Frontal cortex (tissue), 4 donors: ENCODE measurements at places on chromosomes 2 and 18.

DNA sequence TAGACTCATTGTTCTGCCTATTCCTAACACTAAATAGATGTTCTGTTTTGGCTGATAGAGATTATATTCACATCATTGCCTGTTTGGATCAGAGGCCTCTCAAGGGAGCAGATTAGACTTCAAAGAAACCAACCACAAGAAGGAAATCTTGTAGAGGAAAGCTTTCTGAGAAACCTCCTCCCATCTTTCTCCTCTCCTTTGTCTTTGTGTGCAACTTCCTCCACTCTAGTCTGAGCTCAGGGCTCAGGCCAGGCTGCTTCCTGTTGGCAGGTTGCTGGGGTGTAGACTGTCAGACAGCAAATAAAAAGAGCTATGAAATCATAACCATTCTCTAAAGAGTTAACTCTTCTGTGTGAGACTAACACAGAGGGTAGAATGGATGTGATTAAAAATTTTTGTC, 113.0 kb downstream of the TGFA start:
- DNase-seq = no peak

DNA sequence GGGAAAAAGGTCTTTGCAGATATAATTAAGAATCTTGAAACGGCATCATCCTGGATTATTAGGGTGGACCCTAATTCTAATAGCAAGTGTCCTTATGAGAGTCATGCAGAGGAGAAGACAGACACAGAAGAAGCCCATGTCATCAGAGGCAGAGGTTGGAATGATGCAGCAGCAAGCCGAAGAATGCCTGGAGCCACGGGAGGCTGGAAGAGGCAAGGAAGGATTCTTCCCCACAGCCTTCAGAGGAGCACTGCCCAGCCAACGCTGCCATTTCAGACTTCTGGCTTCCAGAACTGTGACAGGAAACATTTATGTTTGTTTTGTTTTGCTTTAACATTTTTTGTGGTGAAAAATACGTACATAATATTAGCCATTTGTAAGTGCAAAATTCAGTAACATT, 72.3 kb downstream of the MCFD2 start:
- DNase-seq = no peak

DNA sequence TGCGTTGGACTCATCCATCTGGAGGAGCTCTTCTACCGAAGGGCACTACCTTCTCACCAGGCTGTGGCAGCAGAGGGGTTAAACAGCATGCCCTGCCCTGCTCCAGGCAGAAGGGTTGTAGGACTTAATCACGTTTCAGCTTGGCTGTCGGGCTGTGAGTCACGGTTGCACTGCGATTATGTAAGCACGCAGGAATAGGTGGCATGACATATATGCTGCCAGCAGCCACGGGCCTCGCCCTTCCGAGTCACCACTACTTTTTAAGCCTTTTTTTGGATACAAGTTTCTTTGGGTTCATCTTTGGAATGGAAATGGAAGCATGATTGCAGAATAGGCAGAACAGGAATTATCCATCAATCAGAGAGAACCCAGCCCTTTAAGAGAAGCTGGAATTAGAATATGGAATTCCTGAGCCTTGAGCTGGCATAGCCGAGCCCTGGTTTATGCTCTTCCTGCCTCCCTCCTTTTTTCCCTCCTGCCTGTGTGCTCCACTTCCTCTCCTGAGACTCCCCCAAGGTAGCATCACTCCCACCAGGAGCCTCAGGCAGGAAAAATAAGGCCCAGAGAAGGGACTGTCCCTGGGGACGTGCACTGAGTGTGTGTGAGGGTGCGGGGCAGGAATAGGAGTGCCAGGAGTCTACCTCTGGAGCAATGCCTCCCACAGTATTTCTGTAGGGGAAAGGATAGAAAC, 86.8 kb downstream of the SEMA4F start:
- DNase-seq = no peak

GRCh38 chr18:32507093-32507492, 36.4 kb upstream of the GAREM1 start:
- no peak for DNase-seq

DNA sequence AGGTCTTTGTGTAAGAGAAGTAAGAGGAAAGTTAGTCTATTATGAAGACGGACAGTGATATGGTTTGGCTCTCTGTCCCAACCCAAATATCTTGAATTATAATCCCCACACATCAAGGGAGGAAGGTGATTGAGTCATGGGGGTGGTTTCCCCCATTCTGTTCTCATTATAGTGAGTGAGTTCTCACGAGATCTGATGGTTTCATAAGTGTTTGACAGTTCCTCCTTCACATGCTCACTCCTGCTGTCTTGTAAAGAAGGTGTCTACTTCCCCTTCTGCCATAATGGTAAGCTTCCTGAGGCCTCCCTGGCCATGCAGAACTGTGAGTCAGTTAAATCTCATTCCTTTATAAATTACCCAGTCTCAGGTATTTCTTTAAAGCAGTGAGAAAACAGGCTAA, 67.6 kb downstream of the NEURL3 start:
- DNase-seq = no peak

DNA sequence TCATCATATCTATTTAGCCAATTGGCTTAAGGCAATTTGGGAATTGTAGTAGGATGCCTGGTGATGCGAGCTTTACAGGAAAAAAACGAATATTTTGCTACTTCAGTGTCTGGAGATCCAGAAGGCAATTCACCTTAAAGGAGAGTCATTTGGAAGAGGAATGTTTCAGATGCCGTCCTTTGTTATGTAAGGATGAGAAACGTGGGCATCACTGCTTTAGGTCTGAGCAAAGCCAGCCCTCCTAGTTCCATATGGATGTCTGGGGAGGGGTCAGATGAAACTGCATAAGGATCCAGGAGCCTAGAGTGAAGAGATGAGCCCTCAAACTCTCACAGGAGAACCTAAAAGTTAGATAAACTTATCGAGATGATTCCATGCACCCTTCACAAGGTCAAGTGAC, 30.9 kb upstream of the DOCK10 start:
- no peak for DNase-seq

- no peak for DNase-seq
Measured at GRCh38 chr2:12507295-12507694, 209.4 kb upstream of the TRIB2 start.

DNA sequence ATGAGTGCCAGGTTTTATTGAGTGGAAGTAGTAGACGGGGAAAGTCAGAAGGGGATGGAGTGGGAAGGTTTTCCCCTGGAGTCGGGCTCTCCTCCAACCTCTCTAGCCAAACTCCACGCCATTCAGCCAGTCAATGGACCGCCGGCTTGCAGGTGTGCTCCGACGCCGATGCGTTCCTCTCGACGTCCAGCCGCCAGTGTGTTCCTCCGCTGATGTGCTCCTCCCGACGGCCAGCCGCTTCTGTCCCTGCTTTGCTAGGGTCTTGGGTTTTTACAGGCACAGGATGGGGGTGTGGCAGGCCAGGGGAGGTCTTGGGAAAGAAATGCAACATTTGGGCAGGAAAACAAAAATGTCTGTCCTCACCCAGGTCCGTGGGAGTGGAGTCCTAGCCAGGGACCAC, 94.3 kb upstream of the TEX51 start:
- no peak for DNase-seq

DNA sequence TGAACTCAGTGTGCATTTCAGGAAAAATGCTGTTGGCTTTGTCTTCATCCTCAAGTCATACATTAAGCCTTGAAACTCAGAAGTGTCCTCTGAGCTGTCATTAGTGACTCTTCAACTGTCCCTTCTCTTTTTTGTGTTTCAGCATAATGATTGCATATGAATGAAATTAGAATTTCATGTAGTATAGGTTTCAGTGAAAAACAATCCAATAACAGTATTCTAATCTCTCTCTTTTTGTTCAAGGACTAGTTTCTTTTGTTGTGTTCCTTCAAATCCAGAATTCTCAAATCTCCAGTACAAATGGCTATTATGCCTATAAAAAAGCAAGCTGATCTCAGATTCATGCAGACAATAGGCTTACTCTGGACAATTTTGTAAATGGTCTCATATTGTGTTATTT, 133.5 kb downstream of the QPCT start:
- DNase-seq = no peak

- no peak for DNase-seq
Measured at GRCh38 chr2:102726128-102727087, 35.4 kb upstream of the TMEM182 start.

DNA sequence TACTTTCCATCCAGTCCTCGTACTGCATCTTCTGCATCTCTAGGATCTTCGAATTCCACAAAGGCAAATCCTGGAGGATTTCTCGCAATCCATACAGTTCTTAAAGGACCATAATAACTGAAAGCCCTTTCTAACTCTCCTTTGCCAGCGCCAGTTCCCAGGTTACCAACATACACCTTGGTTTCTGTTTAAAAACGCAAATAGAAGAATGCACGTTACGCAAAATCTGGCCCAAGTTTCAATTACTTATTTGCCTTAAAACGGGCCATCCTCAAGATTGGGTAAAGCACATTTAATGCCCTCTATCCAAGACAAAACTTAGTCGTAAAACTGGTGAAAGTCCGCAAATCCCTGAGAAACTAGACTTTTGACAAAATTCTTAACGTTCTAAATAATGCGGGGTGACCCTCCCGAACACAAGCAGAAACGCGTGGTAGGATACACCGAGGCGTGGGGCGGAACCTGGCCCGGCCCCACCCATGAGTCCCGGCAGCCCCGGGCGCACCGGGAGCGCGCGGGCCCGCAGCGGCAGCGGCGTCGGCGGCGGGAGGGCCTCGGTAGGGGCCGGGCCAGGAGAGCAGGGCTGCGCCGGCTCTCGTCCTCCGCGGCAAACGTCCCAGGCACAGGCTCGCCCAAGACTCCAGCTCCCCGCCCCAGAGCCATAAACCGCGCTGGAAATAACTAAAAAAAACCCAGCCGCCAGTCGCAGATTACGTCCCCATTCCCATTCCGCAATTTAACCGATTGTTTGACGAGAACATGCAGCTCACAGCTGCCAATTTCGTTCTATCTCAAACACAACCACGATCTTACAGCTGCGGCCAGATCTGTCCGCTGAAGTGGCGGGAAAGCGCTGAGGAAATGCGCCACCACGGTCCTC, 910 bp downstream of the SRSF7 start:
- peak; percentile 65 for DNase-seq

DNA sequence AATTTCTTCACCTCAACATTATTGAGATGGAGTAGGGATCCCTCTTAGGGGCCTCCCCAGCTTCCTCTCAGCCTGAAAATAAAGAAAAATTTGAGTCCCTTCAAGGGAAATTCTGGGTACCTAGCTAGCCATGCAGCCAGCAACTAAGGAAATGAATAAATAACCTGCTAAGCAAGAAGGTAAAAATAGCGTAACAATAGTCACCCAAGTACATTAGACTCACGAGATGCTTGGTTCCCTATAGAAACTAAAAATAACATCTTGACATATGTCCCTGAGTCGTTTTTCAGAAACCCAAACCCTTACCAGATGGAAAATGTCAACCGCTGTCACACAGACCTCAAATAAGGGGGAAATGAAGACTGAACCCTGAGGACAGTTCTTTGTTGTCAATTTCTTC, 51.9 kb downstream of the CACNB4 start:
- DNase-seq = no peak

DNA sequence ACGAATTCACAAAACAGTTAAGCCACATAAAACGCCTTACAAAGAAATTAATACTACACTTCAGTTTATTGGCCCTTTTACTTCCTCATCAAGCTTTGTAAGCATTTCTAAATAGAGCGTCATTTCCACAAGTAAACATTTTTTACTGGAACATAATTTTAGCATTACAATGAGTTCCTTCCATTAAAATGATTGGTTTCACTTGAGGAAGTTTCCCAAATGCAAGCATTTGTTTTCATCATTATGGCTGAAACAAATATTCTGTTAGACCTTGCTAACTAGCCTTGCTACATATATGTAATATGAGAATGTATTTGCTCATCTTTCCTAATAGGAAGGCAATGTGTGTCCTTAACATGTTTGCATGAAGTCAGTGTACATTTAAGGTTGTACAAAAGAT, 579.1 kb downstream of the IRS1 start:
- DNase-seq = no peak

- no peak for DNase-seq
Measured at GRCh38 chr18:36530676-36531405, 233.3 kb downstream of the FHOD3 start.

GRCh38 chr2:232540441-232541041, 1.0 kb downstream of the CHRNG start:
- DNase-seq = no peak

DNA sequence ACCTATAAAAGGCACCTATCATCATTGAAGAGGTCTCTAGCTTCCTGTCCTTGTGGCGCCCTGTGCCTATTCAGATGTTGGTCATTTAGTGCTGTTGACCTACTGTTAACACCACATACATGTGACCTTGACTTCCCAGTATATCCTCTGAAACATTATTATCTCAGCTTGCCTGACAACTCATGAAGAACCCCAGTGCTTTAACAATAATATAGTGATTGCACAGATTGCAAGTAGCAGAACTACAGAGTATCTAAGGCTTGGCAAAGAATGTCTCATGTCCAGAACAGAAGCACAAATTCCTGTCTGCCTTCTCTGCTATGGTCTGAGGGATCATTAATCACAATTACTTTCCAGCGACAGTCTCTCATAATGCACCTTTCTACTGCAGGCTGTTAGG, 165.3 kb downstream of the LCLAT1 start:
- DNase-seq = no peak

GRCh38 chr2:9712263-9712662, 81.5 kb upstream of the YWHAQ start:
- DNase-seq = no peak
